D721Med (cell line): ENCODE measurements at places on chromosomes 4 and X.

DNA sequence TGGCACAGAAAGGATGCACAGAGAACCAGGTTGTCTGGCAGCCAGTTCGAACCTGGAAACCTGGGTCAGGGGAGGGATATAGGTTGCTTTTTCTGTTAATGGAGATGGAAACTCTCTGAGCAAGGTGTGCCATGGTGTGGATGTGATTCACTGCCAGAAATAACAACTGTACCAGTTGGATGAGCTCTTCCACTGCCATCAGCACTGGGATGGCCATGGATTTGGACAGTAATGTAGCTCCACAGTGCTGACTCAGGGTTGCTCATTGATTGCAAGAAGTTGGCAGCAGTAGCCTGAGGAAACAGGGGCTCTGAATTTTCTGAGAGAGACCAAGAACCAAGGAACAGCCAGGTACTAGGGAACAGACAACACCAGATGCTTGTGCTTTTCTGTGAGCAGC is 33.8 kb downstream of the PNMA5 start:
- no peak for DNase-seq

DNA sequence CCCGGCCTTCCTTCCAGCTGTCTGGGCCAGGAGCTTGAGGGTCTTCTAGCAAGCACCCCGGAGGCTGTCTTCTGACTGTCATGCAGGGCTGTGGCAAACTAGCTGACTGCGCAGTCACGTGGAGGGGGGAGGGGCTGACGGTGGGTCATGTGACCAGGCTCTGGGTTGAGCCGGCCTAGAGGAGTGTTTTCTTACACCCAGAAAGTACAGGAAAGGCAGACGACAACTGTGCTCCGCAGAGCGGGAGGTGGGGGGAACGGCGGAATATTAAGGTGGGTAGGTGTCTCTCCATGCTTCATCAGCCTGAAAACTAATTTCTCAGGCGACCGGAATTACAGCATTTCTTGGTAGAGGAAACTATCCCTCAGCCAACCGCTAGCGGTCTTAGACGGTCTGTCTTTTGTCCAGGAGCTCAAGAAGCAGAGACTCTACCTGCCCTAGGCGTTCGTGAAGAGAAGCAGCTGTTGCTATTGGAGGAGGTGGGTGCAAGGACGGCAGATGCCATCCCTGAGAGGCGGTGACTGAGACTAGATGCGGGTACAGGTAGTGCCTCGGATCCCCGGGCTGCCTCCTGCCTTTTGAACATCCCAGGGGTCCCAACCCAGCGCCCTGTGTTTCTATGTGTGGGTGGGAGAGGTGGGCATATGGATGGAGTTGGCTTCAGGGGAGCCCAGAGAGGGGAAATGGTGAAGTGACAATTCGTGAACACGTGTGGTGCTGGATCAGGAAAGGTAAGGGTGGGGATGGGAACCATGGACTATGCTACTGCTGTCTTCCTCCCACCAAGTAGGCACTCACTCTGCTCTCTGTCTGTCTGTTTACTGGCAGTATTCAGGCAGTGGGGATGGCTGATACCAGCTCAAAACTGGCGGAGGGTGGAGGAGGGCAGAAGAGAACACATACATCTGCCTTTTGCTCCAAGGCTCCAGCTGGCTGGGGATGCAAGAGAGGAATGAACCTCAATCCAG is 8.8 kb downstream of the GPRASP1 start:
- no peak for DNase-seq

GRCh38 chr4:57132743-57133137 is 22.6 kb upstream of the IGFBP7 start:
- DNase-seq: no peak

- no peak for DNase-seq
These were observed 33.2 kb downstream of the EFHC2 start for GRCh38 chrX:44310227-44310626.

- no peak for DNase-seq
These were observed 2.1 kb downstream of the C4orf54 start for GRCh38 chr4:99655308-99656081.

DNA sequence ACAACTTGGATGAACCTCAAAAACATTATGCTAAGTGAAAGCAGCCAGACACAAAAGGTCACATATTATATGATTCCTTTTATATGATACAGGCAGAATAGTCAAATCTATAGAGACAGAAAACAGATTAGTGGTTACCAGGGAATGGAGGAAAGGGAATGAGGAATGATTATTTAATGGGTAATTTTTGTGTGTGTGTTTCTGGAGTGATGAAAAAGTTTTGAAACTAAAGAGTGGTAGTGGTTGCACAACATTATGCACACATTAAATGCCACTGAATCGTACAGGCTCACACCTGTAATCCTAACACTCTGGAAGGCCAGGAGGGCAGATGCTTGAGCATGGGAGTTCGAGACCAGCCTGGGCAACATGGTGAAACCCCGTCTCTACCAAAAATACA is 19.6 kb upstream of the SOD3 start:
- no peak for DNase-seq

GRCh38 chr4:12902735-12903134 is 581.4 kb downstream of the RAB28 start:
- DNase-seq: no peak

- DNase-seq: no peak
These were observed 1.8 kb downstream of the UBQLN2 start for GRCh38 chrX:56564921-56565840.

DNA sequence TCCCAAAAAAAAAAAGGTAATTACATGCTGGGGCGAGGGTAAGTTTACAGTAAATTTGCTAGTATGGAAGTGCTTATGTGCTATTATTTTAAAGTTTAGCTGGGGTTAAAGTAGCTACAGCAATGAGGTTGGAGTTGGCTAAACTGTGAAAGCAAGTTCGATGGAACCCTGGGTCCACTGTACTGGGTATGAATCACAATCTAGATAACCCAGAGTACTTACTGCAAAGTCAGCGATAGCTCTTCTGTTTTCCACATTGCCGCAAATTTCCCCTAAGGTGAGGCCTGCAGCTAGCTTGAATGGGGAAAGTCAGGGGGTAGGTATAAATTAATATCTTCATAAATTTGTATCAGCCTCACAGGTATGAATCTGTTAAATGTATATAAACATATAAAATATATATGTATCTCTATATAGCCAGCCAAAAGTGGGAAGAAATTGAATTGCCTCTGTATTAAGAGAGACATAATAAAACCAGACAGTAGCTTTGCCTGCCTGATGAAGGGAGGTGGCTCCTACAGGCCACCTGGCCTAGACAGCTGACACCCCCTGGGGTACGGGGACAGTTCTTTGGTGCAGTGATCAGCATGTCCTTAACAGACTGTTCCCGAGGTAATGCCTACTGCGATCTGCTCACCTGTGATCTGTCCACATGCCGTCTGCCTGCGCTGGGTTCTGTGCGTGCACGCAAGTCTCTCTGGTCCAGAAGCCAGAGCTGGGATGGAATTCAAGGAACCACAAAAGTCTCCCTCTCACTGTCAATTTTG is 30.6 kb downstream of the CLRN2 start:
- DNase-seq: no peak

GRCh38 chr4:157706155-157706554 is 466.7 kb downstream of the GASK1B start:
- DNase-seq: peak; percentile 17
